Fibroblast of villous mesenchyme (primary cell): ENCODE measurements at places on chromosomes 1 and 21. TPM values are rescaled to one million over a fixed set of nuclear protein-coding genes. Genes with fewer than 3 reads are reported as not detected.

TLR5 gene
- not detected in 2 replicates for total RNA-seq

CACNA1S gene
- total RNA-seq: not detected in 2 replicates

SOX13 gene
- total RNA-seq: 11.6 and 14.7 TPM in 2 replicates

FCGR3B gene
- total RNA-seq: not detected in 2 replicates

GJA4 gene
- not detected in 2 replicates for total RNA-seq

HSD11B1 gene
- total RNA-seq: 1.9 and 21.6 TPM in 2 replicates
